ENCODE measurements at places on chromosomes 2 and 18.

GRCh38 chr2:15731213-15731888, 139.7 kb downstream of the DDX1 start:
- H3K36me3 ChIP-seq = no peaks in the 10 kb centered on the region
- H3K27ac ChIP-seq = no peak overlapping the region
- peaks cover 3% of the 10 kb centered on the region for H3K4me1 ChIP-seq
- no peak for DNase-seq

GRCh38 chr2:74577448-74577847, 22.9 kb downstream of the DOK1 start:
- H3K27me3 ChIP-seq = no peaks in the 10 kb centered on the region
- no peak overlapping the region for H3K27ac ChIP-seq
- DNase-seq = no peak
- no peak overlapping the region for H3K4me3 ChIP-seq
- no peaks in the 10 kb centered on the region for H3K4me1 ChIP-seq

- H3K36me3 ChIP-seq = no peaks in the 10 kb centered on the region
- no peak overlapping the region for H3K27ac ChIP-seq
- no peaks in the 10 kb centered on the region for H3K4me1 ChIP-seq
- no peak overlapping the region for H3K4me3 ChIP-seq
Observed at GRCh38 chr2:241219856-241220356, 31.4 kb downstream of the ANO7 start.

- peaks cover 2% of the 10 kb centered on the region for H3K36me3 ChIP-seq
- H3K4me1 ChIP-seq = no peaks in the 10 kb centered on the region
- no peak overlapping the region for H3K4me3 ChIP-seq
- peak; percentile 45 for DNase-seq
- no peaks in the 10 kb centered on the region for H3K27me3 ChIP-seq
- no peak overlapping the region for H3K27ac ChIP-seq
Observed at GRCh38 chr2:109428841-109429566, 184.8 kb downstream of the SEPTIN10 start.

DNA sequence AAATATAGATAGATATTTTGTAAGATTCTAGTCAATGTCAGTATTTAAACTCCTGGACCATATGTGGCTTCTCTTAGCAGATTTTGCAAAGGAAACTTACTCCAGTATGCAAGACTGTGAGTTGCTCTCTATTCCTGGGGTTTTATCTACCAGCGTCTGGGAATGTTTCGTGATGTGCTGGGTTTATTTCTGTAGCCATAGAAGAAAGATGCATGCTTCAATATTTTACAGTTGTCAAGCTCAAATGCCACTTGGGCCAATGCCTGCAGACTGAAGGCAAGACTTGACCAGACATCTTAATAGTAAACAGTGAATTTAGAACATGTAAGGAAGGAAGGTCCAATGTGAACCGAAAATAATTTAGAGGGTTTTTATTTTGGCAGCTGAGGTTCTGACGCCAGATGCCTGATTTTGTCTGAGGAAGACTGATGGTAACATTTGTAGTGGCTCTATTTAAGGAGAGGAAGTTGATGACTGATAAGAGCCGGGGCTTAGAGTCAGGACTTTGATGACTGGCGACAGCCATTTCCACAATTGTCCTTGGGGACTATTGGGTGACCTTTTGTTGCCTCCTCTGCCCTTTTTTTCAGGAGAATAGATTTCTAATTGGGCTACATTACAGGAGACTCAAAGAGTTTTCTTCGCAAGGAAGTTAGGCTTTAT, 154.3 kb downstream of the RAPGEF4 start:
- H3K27ac ChIP-seq = no peak overlapping the region
- no peaks in the 10 kb centered on the region for H3K36me3 ChIP-seq
- no peaks in the 10 kb centered on the region for H3K27me3 ChIP-seq
- no peak for DNase-seq
- peaks cover 3% of the 10 kb centered on the region for H3K4me1 ChIP-seq

GRCh38 chr2:109162999-109163398, 34.0 kb downstream of the SH3RF3 start:
- peaks cover 9% of the 10 kb centered on the region for H3K4me1 ChIP-seq
- peak; percentile 88 for DNase-seq
- no peaks in the 10 kb centered on the region for H3K27me3 ChIP-seq
- H3K36me3 ChIP-seq = no peaks in the 10 kb centered on the region

GRCh38 chr2:61590214-61590613, 52.1 kb upstream of the XPO1 start:
- no peaks in the 10 kb centered on the region for H3K27me3 ChIP-seq
- no peaks in the 10 kb centered on the region for H3K4me1 ChIP-seq
- no peaks in the 10 kb centered on the region for H3K36me3 ChIP-seq
- no peak overlapping the region for H3K27ac ChIP-seq

GRCh38 chr2:183207110-183207509, 82.9 kb downstream of the NUP35 start:
- no peak overlapping the region for H3K27ac ChIP-seq
- DNase-seq = no peak
- H3K4me1 ChIP-seq = no peaks in the 10 kb centered on the region
- no peak overlapping the region for H3K4me3 ChIP-seq

- H3K27ac ChIP-seq = no peak overlapping the region
- H3K4me1 ChIP-seq = no peaks in the 10 kb centered on the region
- no peaks in the 10 kb centered on the region for H3K27me3 ChIP-seq
Observed at GRCh38 chr2:120421830-120422175, 75.9 kb downstream of the INHBB start.

- no peak for DNase-seq
- H3K36me3 ChIP-seq = no peaks in the 10 kb centered on the region
- no peaks in the 10 kb centered on the region for H3K4me1 ChIP-seq
- no peaks in the 10 kb centered on the region for H3K27me3 ChIP-seq
- no peak overlapping the region for H3K4me3 ChIP-seq
- no peak overlapping the region for H3K27ac ChIP-seq
Observed at GRCh38 chr2:60964651-60965498, 52.6 kb upstream of the PEX13 start.

DNA sequence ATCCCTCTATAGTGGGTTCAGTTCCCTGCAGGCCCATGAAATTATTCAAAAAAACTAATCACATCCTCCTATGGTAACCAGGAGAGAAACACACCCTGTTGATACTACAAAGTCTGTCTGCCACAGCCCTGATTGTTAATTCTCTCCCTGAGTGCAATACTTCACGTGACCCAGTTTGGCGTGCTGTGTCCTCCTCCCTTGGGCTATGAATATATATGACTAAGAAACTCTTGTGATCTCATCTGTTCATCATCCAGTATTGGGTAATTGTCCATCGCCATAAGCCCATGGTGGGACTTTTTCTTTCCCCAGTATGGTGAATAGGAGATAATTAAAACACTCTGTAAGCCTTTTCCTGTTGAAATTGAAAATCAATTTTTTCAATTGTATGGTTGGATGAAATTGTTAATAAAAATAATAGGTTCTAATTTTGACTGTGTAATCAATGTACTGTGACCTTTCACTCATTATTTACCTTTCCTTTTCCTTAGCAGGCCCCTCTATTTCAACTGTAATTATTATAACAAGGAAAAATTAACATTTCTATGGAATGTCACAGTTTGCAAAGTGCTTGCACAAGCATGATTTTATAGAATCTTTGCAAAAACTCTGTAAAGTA, 1822.6 kb downstream of the SUCLG1 start:
- H3K36me3 ChIP-seq = no peaks in the 10 kb centered on the region
- H3K4me1 ChIP-seq = no peaks in the 10 kb centered on the region
- H3K27ac ChIP-seq = no peak overlapping the region
- DNase-seq = no peak
- no peaks in the 10 kb centered on the region for H3K27me3 ChIP-seq

DNA sequence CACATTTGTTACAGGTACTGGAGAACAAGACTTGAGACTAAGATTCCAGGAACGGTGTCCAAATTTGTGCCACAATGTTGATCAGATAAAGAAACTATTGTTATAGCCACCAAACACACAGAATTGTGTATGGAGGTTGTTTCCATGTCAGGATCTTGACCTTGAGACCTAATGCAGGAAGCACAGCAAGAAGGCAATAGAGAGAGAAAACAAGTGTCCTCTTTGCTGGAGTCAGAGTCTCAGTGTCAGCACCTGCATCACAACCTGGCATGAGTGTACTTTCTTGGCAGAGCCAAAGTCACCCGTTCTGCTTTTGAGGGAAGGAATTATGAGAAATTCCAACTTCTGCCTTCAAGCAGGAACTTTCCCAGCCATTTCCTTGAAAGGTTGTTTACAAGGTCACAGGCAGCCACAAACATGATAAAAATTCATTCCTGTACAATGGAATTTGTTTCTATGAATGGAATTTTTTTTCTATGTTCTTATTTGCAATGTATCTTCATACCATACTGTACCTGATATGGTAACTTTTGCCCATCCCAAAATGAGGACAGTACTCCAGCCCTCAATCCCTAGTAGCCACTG, 118.4 kb downstream of the PKP4 start:
- no peak overlapping the region for H3K27ac ChIP-seq
- no peaks in the 10 kb centered on the region for H3K27me3 ChIP-seq

DNA sequence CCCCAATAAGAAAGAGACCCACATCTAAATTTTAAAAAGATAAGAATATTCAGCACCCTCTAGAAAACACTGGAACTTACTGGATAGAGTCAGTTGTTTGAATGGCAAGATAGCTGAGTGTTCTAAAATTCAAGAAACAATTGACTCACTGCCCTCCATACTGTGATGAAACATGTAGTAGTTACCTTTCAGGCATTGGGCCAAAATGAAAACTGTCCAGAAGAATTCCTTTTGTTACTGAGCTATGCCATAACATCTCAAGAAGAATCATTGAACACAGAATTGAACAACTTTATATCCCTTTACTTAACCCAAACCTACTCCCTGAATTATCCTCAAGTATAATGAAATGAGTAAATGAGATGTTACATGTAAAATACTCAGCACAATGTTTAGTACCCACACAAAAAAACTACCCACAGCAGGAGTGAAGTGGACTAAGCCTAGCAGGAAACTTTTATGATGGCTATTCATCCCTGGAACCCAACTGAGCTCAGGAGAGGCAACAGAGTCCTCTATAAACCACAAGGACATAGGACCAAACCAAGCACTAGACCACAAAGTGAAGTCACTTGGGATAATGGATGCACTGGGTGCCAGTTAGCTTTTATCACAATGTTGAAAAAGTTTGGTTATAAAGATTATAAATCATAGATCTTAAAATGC, 32.7 kb downstream of the RBM43 start:
- H3K27ac ChIP-seq = no peak overlapping the region
- no peak for DNase-seq
- no peak overlapping the region for H3K4me3 ChIP-seq
- H3K36me3 ChIP-seq = no peaks in the 10 kb centered on the region
- H3K27me3 ChIP-seq = no peaks in the 10 kb centered on the region
- no peaks in the 10 kb centered on the region for H3K4me1 ChIP-seq

- no peak overlapping the region for H3K4me3 ChIP-seq
- peak; percentile 81 for DNase-seq
- H3K27ac ChIP-seq = no peak overlapping the region
- no peaks in the 10 kb centered on the region for H3K4me1 ChIP-seq
Observed at GRCh38 chr2:238163481-238164198, 4.9 kb downstream of the ERFE start.

DNA sequence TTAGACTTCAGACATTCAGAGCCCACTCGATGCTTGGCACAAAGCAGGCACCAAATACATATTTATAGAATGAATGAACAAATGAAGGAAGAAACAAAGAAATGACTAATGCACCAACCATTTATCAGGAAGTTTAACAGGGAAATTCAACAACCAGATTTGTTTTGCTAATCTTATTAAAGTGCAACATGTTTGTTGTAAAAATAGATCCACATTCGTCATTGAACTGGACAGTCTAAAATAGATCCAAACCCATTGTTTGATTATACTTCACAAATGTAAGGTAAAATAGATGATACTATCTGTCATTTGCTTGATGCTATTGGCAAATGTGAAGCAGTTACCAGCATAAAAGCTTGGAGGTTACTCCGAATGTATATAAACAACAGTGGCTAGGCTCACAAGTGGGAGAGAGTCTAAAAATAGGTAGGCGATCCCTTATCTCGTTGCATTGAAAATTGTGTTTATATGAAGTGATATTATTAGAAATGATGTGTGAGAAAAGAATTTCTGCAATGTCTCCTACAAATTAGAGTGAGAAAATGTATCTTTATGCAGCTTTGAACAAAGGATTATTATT, 246.2 kb downstream of the NEDD4L start:
- no peaks in the 10 kb centered on the region for H3K36me3 ChIP-seq
- no peak overlapping the region for H3K27ac ChIP-seq
- H3K4me1 ChIP-seq = no peaks in the 10 kb centered on the region
- no peak overlapping the region for H3K4me3 ChIP-seq
- H3K27me3 ChIP-seq = no peaks in the 10 kb centered on the region

DNA sequence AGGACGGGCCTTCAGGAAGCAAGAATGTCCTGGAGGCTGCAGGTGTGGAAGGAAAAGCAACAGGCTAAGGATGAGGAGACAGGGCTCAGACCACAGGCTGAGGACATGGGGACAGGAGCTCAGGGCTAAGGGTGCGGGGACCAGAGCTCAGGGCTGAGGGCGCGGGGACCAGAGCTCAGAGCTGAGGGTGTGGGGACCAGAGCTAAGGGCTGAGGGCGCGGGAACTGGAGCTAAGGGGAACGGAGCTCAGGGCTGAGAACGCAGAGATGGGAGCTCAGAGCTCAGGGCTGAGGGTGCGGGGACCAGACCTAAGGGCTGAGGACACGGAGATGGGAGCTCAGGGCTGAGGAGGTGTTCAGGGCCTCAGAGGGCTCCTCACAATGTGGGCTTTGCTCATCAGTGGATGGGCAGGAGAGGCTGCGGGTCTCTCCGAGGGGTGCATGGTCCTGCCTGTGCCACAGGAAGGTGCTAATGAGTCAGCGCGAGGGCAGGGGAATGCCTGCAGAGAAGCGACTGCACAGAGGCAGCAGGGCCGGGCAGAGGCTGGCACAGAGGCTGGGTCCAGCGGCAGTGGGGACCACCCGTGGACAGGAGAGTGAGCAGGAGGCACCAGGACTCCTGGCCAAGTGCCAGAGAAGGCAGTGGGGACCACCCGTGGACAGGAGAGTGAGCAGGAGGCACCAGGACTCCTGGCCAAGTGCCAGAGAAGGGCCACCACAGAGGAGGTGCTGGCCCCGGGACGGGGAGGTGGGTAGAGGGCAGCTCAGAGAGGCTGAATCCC, 271.7 kb downstream of the TWIST2 start:
- H3K27ac ChIP-seq = no peak overlapping the region
- no peaks in the 10 kb centered on the region for H3K27me3 ChIP-seq
- DNase-seq = no peak

GRCh38 chr18:40380686-40381439, 1574.2 kb upstream of the PIK3C3 start:
- no peaks in the 10 kb centered on the region for H3K27me3 ChIP-seq
- no peaks in the 10 kb centered on the region for H3K36me3 ChIP-seq
- DNase-seq = no peak
- no peak overlapping the region for H3K27ac ChIP-seq
- H3K4me3 ChIP-seq = no peak overlapping the region

DNA sequence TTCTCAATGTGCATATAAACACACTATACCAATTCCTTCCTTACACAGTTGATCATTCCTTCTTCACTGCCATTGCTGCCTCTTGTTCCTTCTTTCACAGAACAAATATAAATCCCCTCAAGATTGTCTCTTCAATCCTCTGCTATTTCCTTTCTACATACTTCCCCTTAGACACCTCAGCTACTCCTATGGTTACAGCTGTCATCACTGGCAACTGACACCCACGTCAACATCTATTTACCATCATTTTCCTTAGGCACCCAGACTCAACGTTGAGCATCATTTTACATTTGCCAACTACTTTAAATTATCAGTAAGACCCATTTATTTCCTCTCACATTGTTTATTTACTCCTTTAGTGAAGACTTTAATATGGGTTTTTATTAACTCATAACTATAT, 488.8 kb upstream of the FSHR start:
- no peaks in the 10 kb centered on the region for H3K36me3 ChIP-seq
- no peak overlapping the region for H3K27ac ChIP-seq
- no peaks in the 10 kb centered on the region for H3K27me3 ChIP-seq
- H3K4me3 ChIP-seq = no peak overlapping the region
- DNase-seq = no peak

GRCh38 chr2:211994806-211995205, 543.8 kb downstream of the ERBB4 start:
- H3K27me3 ChIP-seq = no peaks in the 10 kb centered on the region
- H3K4me3 ChIP-seq = no peak overlapping the region
- no peak overlapping the region for H3K27ac ChIP-seq
- H3K4me1 ChIP-seq = peaks cover 4% of the 10 kb centered on the region
